ENCODE measurements at places on chromosomes 4 and X. TPM values are rescaled to one million over a fixed set of nuclear protein-coding genes. Genes with fewer than 3 reads are reported as not detected.

The KLB gene
- not detected for total RNA-seq

The NDST3 gene
- total RNA-seq = not detected

The PRAF2 gene
- 5.9 TPM for total RNA-seq

The HS3ST1 gene
- total RNA-seq = 5.3 TPM

The PLAC8 gene
- 0.33 TPM for total RNA-seq

The SPATA18 gene
- 14.1 TPM for total RNA-seq

The ZNF732 gene
- total RNA-seq = 1.1 TPM

- no peak for DNase-seq
Measured at GRCh38 chrX:28351801-28352200, 235.4 kb upstream of the IL1RAPL1 start.

DNA sequence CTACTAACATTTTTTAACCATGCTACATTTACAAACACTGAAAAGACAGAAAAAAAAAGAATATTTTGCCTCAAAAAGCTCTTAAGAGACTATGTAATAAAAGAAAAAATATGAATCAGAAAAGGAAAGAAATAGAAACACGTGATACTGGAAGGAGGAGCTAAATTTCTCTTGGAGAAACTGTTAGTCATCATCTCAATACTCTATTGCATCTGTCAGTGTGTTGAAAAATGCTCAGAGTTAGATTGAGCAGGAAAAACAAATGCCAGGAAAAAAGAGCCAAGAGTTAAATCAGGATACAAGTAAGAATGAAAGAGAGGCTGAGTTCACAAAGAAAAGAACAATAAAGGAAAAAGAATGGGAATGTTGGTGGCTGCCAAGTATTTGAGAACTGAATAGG is 2.6 kb downstream of the RAB28 start:
- peak; percentile 60 for DNase-seq

DNA sequence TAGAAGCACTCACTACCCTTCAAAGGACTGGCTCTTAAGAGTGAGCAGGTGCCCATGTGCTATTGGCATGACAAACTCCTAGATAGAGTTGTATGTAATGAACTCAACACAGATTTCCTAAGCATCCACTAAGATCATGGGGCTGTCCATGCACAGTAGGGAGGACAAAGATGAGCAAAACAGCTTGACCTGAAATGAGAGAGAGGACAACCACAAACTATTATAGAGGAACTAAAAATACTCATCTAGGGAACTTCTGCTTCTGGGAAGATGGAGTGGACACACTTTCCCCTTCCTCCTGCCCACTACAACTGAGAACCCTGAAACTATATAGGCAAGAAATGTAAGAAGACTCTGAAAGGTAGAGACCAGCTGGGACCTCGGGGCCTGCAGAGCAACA is 20.8 kb upstream of the TMEM128 start:
- DNase-seq = no peak

DNA sequence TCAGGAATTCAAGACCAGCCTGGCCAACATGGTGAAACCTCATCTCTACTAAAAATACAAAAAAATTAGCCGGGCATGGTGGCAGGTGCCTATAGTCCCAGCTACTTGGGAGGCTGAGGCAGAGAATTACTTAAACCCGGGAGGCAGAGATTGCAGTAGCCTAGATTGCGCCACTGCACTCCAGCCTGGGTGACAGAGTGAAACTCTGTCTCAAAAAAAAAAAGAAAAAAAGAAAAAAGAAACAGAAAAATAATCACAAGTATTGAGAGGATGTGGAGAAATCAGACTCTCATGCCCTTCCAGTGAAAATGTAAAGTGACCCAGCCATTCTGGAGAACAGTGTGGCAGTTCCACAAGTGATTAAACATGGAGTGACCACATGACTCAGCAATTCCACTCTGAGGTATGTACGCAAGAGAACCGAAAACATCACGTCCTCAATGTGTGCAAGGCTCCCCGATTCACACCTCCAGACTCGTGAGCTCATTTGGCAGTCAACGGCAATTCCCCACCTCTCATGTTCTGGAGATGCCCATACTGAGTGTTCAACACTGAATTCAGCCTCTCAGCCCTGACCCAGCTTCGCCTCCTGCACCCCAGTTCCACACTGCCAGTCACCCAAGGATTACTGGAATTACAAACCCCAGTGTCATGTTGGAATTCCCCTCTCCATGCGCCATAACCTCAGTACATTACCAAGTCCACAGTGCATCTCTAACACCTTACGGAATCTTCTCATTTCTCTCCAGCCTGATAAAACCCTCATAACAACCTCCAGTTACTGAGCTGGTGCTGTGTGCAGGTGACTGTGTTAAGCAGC is 21.1 kb downstream of the ACOX3 start:
- DNase-seq = no peak

DNA sequence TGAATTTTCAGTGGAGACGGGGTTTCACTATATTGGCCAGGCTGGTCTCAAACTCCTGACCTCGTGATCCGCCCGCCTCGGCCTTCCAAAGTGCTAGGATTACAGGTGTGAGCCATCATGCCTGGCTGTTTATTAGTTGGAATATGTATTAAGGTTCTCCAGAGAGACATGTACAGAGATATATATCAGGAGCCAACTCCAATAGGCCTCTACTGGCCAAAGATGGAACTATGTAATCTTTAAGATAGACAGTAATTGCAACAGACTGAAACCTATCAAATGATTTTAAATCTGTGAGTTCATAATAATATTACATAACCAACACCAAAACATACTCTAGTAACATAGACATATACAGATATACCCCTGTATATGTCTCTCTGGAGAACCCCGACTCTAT is 5.8 kb upstream of the DMP1 start:
- DNase-seq = no peak

- no peak for DNase-seq
Measured at GRCh38 chr4:187387739-187388138, 607.8 kb upstream of the ZFP42 start.

DNA sequence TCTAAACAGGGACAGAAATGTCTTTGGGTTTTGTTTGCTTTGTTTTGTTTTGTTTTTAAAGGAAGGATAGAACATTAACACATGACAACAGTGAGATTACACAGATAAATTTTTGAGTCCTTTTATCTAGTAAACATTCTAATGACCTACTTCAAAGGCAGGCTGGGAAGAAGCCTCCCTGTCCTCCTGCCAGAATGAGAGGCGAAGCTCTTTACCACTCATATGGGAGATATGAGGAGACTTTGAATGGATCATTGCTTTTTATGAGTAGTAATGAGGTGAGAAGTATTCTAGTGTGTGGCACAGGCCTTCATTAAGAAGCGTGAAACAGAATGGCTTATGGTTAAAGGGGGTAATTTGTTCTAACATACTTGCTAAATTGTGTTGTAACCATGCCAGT is 172.0 kb downstream of the FBXO8 start:
- no peak for DNase-seq

- DNase-seq = no peak
Measured at GRCh38 chr4:148980782-148981480, 538.7 kb upstream of the NR3C2 start.

DNA sequence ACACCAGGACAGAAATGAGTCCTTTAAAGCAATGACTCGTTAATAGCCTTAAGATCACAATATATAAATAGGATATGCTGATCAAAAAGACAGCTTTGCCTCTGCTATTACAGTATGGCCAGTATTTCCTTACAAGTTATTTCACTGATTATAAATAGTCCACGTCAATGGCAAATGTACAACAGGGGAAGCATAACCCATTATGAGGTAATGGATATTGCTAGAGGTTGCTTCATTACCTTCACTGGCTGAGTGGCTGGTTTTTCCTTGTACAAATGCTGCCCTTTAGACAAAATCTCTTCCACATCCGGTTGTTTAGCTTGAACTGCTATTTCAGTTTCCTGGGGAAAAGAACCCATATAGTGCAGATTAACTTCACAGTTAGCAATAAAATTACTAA is 764.6 kb upstream of the FTHL17 start:
- no peak for DNase-seq

DNA sequence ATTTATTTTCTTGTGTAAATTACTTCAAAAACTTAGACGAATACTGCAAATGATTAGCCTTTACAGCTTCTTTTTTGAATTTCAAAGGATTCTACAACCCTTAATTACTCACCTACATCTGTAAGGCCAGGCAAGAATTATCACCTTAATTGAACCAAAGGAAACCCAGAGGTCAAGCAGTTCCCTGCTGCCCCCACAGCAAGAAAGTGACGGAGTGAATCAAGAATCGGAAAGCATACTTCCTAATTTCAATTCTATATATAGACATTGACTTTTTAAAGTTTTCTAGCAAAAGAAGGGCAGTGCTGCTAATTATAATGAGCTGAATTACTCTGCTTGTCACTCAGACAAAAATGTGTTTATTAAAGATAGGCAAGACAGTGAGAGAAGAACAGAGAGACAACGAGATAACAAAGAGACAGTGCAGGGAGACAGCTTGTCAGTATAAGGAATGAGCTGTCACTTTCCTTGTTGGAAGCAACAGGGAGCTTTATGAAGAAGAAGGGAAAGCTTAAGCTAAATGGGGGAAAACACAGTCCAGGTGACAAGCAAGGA is 47.5 kb upstream of the SPANXN4 start:
- DNase-seq = no peak

DNA sequence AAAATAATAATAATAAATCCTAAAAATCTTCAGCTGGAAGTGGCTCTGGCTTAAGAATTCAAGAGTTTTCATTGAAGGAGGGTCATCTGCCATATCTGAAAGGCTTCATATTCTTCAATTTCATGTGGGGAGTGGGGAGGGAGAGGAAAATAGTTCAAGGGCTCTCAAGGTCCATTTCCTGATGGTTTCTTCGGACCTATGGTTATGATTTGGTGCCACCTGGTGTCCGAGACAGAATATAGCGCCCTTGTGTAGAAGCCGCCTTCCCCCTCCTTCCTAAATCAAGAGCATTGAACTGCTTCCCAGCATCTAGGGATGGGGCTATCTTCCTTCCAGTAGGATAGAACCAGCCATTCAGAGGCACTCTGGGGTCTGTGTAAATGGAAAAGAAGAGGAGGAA is 34.3 kb downstream of the NLGN3 start:
- peak; percentile 22 for DNase-seq

GRCh38 chr4:76144546-76144945 is 3.7 kb downstream of the NUP54 start:
- no peak for DNase-seq

DNA sequence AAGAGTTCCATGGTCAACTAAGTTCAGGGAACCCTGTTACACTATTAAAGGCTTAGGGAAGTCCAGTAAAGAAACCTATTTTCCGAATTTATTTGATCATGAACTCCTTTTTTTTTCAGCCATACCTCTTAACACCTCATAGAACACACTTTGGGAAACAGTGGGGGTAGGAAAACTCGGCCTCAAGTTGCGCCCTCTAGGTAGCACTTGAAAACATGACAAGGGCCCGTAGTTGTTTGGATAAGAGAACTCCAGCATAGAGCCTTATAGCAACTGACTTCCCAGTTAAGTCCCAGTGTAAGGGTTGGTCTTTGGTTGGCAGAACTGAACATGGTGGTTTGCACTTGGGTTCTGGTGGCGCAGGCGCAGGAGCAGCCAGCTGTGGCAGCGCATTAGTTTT is 14.4 kb downstream of the OGT start:
- no peak for DNase-seq

DNA sequence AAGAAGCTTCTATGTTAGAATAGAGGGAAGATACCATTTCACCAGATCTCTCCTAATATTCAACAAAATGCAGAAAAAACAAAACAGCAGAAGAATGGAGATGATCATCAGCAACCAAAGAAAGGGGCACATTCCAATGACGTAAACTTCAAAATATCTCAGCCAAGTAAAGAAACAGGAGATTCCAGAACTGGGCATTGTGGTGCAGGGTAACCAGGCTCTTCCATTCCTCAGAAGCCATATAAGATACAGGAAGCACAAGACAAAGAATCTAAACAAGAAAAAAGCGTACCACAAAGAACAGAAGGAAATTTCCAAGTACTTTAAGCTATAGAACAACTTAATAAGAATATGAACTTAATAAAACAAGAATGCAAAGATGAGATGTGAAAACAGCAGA is 6.9 kb upstream of the ARMCX4 start:
- DNase-seq = no peak

GRCh38 chr4:146592019-146592418 is 46.7 kb upstream of the POU4F2 start:
- no peak for DNase-seq

DNA sequence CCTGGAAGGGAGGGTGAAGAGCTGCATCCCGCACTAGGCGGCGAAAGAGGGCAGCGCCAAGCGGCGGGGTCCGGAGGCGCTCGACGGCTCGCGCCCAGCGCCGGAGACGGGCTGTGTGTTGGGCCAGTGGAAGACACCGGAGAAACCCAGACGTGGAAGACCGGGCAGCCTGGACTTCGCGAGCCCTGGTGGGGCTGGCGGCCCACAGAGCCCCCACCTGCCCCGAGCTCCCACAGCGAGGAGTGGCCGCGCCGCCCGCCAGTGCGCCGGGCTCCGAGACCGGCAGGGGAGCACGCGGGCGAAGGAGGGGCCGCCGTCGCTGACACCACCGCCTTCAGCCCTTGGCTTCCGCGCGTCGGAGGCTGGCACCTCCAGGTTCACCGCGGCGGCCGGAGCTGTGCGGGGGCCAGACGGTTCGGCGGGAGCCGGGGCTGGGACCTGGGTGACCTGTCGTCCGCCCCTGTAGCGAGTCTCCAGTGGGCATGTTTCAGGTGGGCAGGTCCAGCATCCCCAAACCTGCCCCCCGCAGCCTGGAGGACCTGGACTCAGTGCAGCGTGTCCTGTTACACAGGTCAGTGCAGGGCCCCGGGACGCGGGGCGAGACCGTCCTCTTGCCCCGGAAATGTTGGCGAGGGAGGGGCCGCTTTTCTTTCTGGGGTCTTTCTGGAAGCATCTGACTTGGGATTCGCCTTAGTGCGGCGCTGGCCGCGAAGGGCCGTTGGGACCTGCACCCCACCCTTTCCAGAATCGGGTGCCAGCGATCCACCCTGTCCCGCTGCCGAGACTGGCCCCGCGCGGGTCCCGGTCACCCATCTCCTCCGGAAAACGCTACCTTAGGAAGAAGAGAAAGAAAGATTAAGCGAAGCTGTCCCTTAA is 9.6 kb upstream of the INTU start:
- DNase-seq = no peak

- DNase-seq = no peak
Measured at GRCh38 chr4:99876946-99877345, 17.3 kb downstream of the LAMTOR3 start.

DNA sequence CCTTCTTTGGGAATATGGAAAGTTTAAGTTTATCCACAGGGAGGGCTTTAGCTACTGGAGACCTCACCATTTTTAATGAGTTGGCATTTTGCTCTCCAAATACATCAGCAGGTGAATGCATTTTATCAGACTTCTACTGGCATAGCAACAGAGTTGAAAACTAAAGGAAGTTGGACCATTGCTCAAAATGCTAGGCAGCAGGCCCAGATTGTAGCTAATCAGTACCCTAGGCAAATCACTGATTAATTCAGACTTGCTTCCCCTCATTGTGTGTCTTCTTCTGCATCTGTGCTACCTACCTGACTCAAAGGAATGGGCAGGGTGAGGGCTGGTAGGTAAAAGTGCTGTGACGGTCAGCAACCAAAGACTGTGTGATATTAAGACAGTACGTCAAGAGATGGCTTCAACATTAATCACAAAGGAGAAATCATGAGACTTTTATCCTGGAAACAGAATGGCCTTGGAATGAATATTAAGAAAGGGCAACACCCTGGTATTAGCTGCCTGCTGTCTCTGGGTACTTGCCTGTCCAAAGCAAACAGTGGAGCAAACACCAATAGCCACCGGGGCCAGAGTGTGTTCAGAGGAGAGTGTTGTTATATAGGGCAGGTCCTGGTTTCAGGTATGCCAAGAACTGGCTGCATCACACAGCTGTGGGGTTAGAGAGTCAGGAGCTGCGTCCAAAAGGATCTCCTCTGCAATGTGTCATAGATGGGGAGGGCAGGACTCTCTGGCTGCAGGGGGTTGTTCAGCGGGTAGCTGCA is 17.1 kb upstream of the SMIM20 start:
- DNase-seq = no peak

Data from pulmonary artery endothelial cell (primary cell).